ENCODE measurements at places on chromosomes 12 and 14.

DNA sequence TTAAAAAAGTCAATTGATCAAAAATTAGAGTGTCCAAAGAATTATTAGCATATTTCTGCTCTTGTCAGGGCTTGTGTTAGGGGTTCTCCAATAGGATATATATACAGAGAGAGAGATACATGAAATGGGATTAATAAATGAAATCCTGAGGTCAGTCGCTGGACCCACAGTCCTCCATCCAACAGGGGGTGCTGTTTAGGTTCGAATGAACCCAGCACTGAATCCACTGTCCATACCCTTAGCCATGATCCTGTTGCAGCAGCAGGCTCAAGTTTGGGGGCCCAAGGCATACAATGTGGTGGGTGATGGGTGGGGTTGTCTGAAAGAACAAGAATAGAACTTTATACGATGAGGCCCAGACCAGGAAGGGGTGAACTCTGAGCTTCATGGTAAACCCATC is 780 bp upstream of the MYO1H start:
- no peak for DNase-seq

- DNase-seq, result no peak
These were observed 155.9 kb downstream of the SLC41A2 start for GRCh38 chr12:104802208-104802607.

GRCh38 chr14:92679246-92679645 is 69.2 kb downstream of the LGMN start:
- DNase-seq, result no peak

GRCh38 chr12:16300736-16301135 is 23.3 kb upstream of the SLC15A5 start:
- no peak for DNase-seq

DNA sequence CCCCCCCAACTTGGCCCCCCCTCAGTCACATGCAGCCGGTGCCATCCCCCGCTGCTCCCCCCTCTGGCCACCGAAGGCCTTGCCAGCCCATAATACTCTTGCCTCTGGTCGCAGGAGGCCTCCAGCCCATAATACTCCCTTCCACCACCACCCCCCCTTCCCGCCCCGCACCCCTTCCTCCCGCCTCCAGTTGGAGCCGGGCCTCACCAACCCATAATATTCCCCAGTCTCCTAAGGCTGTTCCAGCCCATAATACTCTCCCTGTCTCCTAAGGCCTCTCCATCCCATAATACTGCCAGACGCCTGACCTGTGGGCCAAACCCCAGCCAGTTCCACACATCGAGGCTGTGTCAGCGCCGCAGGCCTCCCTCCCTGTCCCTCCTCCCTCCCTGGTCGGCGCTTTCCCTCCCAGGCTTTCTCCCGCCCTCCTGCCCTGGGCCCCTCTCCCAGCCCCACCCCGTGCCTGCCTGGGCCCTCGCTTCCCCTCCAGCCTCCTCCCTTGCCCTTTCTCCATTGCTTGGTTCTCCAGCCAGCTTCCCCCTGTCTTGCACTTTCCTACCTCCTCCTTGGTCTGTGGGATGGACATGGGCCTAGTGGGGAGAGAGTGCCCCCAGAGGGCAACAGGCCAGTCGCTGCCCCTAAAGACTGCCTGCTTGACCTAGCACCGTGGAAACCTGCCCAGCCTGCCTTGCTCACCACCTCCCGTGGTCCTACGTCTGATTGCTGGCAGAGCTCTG is 6.8 kb upstream of the CHD4 start:
- peak; percentile 62 for DNase-seq

DNA sequence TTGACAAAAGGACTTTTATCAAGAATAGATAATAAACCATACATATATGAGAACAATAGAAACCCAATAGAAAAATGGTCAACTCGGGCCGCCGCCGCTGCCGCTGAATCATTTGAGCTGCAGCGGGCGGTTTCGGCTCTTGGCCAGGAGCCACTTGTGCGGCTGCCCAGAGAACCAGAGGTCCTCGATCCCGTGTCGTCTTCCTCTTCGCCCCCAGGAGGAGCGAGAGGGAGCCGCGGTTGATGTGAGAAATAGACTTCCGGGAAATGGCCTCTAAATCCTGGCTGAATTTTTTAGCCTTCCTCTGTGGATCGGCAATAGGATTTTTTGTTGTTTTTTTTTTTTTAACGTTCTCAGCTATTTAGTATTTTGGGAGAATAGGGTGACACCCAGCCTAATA is 44.8 kb downstream of the CPSF6 start:
- peak; percentile 65 for DNase-seq

GRCh38 chr12:24928131-24928530 is 20.8 kb downstream of the BCAT1 start:
- DNase-seq, result no peak

DNA sequence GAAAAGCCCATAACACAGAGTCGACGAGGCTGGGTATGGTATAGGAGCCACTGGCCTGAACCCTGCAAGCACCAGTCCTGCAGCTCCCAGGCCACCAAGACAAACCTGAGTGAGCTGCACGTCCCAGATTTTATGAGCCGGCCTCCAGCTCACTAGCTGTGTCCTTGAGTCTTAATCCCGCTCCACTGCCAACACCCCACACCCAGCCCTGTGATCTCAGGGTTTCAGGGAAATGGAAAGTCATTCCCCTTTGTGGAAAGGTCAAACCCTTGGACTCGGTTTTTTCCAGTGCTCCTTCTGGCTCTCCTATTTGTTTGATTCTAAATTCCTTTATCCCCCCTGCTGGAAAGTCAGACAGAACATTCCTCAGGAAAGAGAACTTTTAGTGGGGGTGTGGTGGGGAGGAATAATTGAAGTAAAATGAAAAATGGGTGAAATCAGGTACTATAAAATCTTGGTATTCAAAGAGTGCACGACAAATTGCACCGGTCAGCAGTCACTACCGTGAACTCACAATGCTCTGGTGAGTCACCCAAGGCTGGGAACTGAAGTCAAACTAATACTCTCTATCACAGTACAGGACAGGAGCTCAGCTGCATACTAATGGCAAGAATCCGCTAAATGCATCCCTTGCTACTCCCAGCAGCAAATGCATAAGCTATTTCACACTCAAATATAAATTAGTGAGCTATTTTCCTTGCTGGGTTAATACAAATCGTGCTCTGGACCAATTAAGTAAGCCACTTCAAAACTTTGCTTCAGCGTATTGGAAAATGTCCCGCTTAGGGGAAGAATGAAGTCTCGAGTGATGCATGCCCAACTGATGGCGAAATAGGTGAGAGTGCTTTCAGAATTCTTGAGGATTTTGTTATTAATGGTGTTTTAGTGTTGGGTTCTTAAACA is 9.0 kb downstream of the PITPNM2 start:
- no peak for DNase-seq

DNA sequence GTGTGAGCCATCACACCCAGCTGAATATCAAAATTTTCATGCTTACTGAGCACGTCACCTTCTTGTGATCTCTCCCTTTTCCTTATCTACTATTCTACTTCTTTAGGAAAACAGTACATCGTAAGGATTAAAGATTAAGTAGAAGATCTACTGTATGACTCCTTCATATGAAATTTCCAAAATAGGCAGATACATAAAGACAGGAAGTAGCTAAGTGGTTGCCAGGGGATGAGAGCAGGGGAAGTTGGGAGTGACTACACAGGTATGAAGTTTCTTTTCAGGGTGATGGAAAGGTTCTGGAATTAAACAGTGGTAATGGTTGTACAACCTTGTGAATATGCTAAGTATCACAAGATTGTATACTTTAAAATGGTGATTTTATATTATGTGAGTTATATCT is 36.5 kb upstream of the CERS5 start:
- DNase-seq, result no peak

- no peak for DNase-seq
These were observed 43.5 kb downstream of the COX16 start for GRCh38 chr14:70315942-70316341.

GRCh38 chr12:47021298-47021697 is 58.1 kb upstream of the PCED1B start:
- peak; percentile 38 for DNase-seq

DNA sequence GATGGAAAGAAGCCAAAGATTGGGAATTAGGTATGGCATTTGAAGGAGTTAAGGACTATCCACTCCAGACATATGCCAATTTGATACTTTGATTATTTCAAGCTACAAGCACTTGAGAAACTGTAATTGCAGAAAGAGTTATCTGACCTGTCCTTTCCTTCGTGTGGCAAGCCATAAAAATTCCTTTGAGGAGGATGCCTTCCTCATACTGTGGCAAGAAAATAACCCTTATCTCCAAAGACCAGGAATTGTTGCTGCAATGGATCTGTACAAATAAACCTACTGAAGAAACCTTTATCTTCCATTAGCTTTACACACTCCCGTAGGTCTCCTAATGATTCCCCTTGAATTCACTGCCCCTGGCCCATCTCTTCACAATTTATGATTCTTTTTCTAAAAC is 165.1 kb upstream of the AMIGO2 start:
- DNase-seq, result no peak

- DNase-seq, result no peak
These were observed 913.1 kb upstream of the FBXO33 start for GRCh38 chr14:40345334-40345733.

- DNase-seq, result no peak
These were observed 28.8 kb downstream of the PAX9 start for GRCh38 chr14:36690311-36691040.

GRCh38 chr14:31283578-31284252 is 76.1 kb upstream of the HECTD1 start:
- no peak for DNase-seq

DNA sequence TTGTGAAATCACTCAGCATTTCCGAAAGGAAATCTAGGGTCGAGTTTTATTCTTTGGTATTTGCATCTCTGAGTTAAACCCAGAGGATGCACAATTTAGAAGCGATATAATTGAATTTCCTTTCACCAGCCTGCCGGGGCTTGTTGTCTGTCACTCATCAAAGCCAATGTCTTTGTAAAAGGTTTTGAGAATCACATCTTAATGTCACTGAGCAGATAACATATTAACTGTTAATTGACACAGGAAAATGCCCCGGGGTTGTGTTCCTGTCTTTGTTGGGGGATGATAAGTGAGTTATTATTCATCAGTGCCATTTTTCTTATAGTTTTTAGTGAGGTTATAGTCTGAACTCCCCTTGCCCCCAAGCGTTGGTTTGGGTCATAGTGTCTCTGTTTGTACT is 73.4 kb downstream of the DUSP6 start:
- no peak for DNase-seq

DNA sequence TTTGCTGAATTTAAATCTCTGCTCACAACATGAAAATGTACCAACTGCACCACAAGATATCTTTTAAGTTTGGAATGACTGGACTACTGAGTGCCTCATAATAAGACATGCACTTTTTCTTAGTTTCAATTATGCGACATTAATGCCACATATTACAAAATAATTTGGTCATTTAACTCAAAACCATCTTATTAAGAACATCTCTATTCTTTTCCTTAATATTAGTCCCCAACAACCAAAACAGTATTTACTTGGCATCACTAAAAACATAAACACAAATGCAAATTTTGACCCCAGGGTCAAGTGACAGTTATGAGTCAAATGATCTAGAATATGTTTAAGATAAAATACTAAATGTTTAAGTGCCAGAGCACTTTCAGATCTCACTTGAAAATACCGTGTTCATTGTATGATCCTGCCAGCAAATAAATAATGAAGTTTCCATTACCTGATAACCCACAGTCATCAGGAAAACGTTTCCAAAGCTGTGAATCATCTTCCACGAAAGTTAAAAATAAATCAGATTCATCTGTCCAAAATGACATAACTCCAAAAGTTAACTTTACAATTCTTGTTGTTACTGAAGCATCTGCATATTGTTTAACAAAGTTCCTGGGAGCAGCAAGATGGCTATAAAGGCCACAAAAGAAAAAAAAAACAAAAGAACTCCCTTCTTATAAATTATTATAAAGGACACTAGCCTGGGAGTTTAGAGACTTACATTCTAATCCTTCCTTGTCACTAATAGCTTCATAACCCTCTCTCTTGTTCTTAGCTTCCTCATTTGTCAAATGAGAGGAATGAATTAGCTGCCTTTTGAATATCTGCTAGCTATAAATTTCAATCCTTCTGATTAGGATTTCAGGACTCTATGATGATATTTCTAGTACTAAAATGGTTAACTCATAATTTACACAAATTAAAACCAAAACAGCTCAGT is 30.5 kb upstream of the AP4S1 start:
- no peak for DNase-seq

- DNase-seq, result no peak
These were observed 136.9 kb downstream of the FUT8 start for GRCh38 chr14:65549429-65549828.

- DNase-seq, result peak; percentile 13
These were observed 298.1 kb downstream of the VRK1 start for GRCh38 chr14:97095269-97095668.

GRCh38 chr12:57800965-57801364 is 17.6 kb downstream of the AVIL start:
- DNase-seq, result no peak

DNA sequence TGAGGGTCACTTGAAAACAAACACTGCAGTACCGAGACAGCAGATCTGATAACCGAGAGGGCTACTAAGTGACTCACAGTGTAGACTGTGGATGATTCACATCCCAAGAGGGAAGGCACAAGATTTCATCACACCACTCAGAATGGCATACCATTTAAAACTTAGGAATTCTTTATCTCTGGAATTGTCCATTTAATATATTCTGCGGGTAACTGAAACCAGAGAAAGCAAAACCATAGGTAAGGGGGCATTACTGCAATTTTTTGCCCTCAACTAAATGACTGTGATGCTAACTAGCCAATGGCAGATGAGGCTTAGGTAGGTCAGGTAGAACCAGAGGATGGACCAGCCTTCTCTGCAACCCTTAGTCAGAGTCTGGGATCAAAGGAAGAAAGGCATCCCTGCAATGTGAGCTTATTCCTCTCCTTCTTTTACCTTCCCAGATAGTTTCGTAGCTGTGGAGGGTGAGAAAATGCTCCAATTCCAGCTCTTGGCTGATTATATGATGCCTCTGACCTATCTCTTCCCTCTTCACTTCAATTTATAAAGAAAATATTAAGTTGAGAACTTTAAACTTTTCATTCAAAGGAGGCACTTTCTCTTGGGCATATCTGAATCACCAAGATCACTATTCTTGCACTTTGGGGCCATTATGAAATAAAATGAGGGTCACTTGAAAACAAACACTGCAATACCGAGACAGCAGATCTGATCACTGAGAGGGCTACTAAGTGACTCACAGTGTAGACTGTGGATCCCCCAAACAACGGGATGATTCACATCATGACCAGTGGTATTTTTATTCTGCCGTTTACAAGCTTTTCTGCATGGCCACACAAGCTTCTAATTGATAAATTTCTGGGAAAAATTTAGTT is 6.8 kb downstream of the ART4 start:
- DNase-seq, result no peak

DNA sequence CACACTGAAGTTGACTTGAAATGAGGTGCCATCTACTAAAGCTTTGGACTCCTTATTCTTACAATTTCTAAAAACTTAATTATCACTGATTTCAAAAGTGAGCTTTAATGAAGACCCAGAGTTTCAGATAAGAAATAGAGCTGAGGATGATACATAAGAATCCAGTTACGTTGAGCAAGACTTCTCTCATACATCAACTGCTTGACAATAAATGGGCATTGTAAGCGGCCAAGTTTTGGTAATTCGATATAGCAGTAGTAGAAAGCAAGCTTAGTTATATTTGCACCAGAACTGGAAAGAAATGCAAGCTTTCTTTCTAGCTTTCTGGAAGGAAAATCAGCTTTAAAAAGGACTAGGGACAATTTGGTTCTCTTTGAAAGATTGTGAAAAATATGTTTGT is 1359.6 kb downstream of the FSCB start:
- DNase-seq, result no peak
